Body of pancreas (tissue), 4 donors: ENCODE measurements at places on chromosomes 5 and 9.

GRCh38 chr5:74016373-74016772 lies 390.4 kb downstream of the ARHGEF28 start:
- H3K4me3 ChIP-seq: no peak overlapping the region
- DNase-seq: no peak
- no peak overlapping the region for H3K27ac ChIP-seq
- no peaks in the 10 kb centered on the region for H3K36me3 ChIP-seq

DNA sequence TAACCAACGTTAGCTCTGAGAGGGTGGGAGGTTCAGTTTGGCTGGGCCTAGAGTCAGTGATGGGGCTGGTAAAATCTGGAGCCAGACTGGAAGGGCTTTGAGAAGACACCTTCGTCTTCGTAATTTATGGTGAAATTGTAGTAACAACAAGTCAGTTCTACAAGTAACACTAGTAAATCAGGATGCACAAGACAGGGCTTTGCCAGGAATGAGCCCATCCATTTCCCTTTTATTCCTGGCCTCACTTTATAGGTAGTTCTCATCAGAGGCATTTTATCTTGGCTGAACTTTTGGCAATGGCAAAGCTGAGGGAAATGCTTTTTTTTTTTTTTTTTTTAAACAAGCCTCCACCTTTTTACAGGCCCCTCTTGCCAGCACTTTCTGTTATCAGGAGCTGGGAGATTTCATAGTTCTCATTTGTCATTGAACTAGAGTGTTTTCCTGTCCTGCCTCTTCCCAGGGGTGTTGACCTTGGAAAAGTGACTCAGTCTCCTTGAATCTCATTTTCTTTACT lies 110.5 kb upstream of the KLF4 start:
- no peak overlapping the region for H3K27ac ChIP-seq
- DNase-seq: no peak
- no peak overlapping the region for H3K4me3 ChIP-seq
- no peaks in the 10 kb centered on the region for H3K36me3 ChIP-seq

DNA sequence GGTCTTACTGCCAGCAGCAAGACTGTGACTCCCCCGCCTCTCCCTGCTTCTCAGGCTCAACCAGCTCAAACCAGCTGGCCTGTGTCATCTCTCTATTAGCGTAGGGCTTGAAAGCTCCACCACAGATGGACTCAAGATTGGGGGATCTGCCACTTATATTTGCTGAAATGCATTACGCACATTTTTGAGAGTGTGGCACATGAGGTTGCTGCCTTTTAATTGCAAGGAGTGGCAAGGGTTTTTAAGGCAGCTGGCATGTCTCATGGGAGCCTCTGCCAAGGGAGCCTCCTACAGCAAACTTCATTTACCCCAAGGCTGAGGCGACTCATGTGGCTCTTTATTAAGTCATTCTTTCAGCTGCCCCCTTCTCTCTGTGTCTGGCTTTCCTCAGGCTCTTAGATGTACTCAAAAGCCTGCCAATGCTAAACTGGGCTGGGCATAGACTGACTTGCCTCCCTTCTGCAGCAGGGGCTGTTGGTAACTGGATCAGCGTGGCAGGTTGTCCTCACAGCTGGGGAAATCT lies 219.3 kb downstream of the SMARCA2 start:
- no peaks in the 10 kb centered on the region for H3K27me3 ChIP-seq
- peaks cover 15% of the 10 kb centered on the region for H3K4me1 ChIP-seq
- H3K36me3 ChIP-seq: no peaks in the 10 kb centered on the region

DNA sequence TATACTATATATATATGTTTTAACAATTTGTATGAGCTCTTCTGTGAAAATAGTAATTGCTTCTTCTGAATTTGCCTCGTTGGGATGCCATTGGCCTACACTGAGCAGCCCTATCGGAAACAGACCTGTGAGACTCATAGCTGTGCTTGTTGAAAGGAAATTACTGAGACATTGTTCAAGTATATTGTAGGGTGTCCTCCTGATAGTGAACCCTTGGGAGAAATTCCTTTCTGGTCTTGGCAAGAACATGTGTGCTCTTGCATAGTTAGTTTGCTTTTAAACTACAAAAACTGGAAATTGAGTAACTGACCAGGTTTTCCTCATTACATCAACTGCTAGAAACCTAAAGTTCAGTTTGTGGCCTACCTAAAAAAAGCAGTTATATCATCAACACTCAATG lies 160.9 kb downstream of the LURAP1L start:
- no peaks in the 10 kb centered on the region for H3K36me3 ChIP-seq
- DNase-seq: no peak
- H3K4me1 ChIP-seq: no peaks in the 10 kb centered on the region
- no peak overlapping the region for H3K4me3 ChIP-seq
- H3K27ac ChIP-seq: no peak overlapping the region

- no peak overlapping the region for H3K4me3 ChIP-seq
- DNase-seq: no peak
Observed at GRCh38 chr5:158621391-158621790, 478.3 kb downstream of the EBF1 start.

DNA sequence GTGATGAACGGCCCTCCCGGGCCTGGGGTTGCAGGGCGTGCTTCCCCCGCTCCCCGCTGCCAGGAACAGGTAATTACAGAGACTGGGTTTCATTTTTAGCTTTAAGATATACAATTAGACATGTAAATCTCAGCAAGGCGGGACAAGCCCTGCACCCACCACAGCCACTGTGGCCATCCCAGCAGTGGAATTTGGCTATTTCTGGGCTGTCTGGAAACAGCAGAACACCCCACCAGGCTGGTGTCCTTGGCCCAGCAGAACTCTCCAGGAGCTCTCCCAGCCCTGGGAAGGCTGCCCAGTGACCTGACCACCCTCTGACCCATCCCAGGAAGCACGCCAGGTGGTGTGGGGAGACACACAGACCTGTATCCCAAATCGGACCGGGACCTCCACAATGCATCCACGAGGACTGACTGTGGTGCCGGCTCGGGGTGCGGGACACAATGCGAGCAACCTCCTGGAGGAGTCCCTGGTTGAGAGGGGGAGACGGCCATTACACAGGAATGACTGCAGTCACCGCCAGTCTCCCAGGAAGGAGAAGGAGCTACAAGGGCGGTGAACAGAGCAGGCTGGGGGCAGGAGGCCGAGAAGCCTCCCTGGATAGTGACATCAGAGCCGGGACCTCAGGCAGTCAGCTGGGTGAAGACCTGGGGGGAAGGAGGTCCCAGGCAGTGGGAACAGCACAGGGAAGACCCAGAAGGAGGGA lies 17.3 kb downstream of the EEIG1 start:
- H3K4me3 ChIP-seq: no peak overlapping the region
- peaks cover 76% of the 10 kb centered on the region for H3K4me1 ChIP-seq
- H3K36me3 ChIP-seq: no peaks in the 10 kb centered on the region

DNA sequence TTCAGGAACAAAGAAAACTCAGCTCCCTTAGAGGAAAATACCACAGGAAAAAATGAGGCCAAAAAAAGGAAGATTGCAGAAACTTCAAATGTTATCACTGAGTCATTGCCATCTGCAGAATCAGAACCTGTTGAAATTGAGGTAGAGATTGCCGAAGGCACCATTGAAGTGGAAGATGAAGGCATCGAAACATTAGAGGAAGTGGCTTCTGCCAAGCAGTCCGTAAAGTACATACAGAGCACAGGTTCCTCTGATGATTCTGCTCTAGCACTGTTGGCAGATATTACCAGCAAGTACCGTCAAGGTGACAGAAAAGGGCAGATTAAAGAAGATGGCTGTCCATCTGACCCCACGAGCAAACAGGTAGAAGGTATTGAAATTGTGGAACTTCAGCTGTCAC lies 30.8 kb upstream of the NIM1K start:
- no peaks in the 10 kb centered on the region for H3K4me1 ChIP-seq
- no peak overlapping the region for H3K4me3 ChIP-seq
- no peak overlapping the region for H3K27ac ChIP-seq

DNA sequence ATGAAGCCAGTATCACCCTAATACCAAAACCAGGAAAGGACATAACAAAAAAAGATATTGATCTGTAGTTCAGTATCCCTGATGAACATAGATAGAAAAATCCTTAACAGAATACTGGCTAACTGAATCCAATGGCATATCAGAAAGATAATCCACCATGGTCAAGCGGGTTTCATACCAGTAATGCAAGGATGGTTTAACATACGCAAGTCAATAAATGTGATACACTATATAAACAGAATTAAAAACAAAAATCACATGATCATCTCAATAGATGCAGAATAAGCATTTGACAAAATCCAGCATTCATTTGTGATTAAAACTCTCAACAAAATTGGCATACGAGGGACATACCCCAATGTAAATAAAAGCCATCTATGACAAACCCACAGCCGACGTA lies 110.9 kb downstream of the AOPEP start:
- H3K4me1 ChIP-seq: no peaks in the 10 kb centered on the region
- no peak for DNase-seq
- no peaks in the 10 kb centered on the region for H3K27me3 ChIP-seq
- H3K27ac ChIP-seq: no peak overlapping the region
- H3K4me3 ChIP-seq: no peak overlapping the region
